ENCODE measurements at places on chromosomes 2 and 18.

DNA sequence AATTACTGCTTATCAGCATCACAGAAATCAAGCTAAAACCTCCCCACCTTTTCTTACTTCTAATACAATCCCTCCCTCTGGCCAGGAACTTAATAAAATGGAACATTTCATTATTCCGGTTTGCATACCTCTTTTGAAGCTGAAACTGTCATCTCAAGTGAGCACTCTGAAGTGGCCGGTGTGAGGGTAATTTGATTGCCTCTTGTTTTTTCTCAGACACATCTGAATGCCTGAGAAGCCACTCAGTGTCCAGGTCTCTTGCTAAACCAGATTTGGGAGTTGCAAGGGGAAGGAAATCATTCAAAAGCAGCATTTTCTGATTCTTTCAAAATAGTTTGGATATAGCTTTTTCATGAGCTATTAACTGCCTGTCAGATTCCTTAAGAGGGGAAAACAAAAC lies 190.3 kb downstream of the C1D start:
- no peak for DNase-seq

DNA sequence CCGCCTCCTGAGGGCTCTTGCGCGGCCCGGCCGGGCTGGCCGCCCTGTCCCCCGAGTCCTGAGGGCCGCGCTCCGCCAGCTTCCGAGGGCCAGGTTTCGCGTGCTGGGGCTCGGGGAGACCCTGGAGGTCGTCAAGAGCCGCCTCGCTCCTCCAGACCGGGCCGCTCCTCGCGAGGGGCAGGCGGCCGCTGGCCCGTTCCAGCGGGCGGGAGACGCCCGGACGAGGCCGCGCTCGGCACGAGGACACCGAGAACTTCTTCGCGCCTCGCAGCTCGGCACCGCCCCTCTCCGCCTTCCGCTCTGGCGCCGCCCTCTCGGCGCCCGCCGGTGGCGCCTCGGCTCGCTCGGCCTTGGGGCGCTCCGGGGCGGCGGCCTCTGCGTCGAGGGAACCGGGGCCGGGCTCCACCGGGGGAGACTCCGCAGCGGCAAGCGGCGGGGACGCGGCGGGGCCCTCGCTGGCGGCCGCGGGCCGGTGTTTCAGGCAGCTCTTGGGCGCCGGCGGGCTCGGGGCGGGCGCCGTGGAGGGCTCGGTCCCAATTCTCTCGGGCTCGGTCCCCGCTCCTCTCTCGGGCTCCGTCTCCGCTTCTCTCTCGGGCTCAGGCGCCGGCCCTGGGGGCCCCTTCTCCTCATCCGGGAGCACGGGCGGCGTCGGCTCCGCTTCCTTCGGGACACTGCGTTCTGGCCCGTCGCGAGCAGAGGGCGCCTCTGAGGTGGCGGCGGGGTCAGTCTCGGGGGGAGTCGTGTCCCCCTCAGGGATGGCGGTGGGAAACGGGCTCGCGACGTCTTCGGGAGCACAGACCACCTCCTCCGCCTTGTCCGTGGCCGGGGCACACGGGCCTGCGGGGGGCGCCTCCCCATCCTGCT lies 91.6 kb upstream of the MGAT4A start:
- DNase-seq, result peak; percentile 80

DNA sequence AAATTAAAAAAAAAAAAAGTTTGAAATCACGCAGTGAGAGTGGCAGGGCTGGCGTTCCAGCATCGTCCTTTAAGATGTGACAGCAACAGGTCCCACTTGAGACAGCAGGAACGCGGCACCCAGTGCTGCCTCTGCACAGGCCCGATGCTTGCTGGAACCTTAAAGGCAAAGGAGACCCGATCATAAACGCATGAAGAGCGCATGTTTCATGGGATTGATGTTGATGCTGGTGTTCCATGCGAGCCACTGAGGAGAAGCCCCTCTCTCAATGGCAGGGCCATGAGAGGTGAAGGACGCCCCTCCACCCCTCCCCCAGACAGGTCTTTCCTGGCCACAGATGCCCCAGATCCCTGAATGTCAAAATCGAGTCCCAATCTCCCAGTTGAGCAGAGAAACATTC lies 17.9 kb upstream of the ALPI start:
- DNase-seq, result no peak

GRCh38 chr2:112463256-112463655 lies 18.7 kb upstream of the TTL start:
- DNase-seq, result no peak

DNA sequence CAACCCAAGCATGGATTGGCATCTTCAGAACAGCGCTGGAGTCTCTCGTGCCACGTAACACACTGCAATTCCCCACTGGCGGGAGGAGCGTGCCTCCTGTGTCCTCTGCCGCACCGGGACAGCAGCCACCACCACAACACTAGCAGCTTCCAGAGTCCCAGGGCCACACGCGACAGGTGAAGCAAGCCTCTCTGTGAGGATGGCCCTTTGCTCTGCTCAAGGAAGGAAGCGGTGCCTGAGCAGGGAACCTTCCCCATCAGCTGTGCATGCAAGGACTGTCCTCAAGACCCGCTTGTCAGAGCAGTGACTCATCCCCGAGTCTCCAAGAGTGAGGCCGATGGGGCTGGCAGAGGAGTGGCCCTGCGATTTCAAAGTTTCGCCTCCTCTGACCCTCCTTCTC lies 44.0 kb downstream of the TTC32 start:
- no peak for DNase-seq
